ENCODE measurements at places on chromosomes 12 and 14. TPM values are rescaled to one million over a fixed set of nuclear protein-coding genes. Genes with fewer than 3 reads are reported as not detected.
A peak's percentile ranks its signal among the peaks of the same experiment; 100 is the strongest.

GRCh38 chr12:51225771-51226170, 7.9 kb upstream of the POU6F1 start:
- no peaks in the 10 kb centered on the region for H3K27me3 ChIP-seq
- H3K4me3 ChIP-seq, result no peak overlapping the region
- H3K36me3 ChIP-seq, result peaks cover 10% of the 10 kb centered on the region
- H3K4me1 ChIP-seq, result no peaks in the 10 kb centered on the region

- peaks cover 15% of the 10 kb centered on the region for H3K4me1 ChIP-seq
- H3K4me3 ChIP-seq, result peak overlapping the region; percentile 30
- H3K27me3 ChIP-seq, result peaks cover 100% of the 10 kb centered on the region
- no peak overlapping the region for H3K27ac ChIP-seq
- H3K36me3 ChIP-seq, result no peaks in the 10 kb centered on the region
- no peak for ATAC-seq
Observed at GRCh38 chr14:56809270-56810146, 771 bp downstream of the OTX2 start.

DNA sequence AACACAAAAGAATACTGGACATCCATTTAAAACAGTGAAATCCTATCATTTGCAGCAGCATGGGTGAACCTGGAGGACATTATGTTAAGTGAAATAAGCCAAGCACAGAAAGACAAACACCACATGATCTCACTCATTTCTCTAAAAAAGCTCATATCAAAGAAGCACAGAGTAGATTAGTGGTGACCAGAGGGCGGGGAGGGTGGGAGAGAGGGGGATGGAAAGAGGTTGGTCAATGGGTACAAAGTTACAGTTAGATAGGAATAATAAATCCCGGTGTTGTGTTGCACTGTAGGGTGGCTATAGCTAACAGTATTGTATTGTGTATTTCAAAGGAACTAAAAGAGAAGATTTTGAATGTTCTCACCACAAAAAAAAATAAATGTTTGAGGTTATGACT, 52.4 kb downstream of the DUSP6 start:
- no peak overlapping the region for H3K4me3 ChIP-seq
- H3K27me3 ChIP-seq, result no peaks in the 10 kb centered on the region
- H3K4me1 ChIP-seq, result no peaks in the 10 kb centered on the region
- no peak for ATAC-seq
- H3K36me3 ChIP-seq, result no peaks in the 10 kb centered on the region

- peaks cover 19% of the 10 kb centered on the region for H3K36me3 ChIP-seq
- H3K27ac ChIP-seq, result peak overlapping the region; percentile 11
- no peaks in the 10 kb centered on the region for H3K27me3 ChIP-seq
- no peak for ATAC-seq
- peaks cover 16% of the 10 kb centered on the region for H3K4me1 ChIP-seq
Observed at GRCh38 chr12:103819312-103819711, 21.7 kb downstream of the NT5DC3 start.

DNA sequence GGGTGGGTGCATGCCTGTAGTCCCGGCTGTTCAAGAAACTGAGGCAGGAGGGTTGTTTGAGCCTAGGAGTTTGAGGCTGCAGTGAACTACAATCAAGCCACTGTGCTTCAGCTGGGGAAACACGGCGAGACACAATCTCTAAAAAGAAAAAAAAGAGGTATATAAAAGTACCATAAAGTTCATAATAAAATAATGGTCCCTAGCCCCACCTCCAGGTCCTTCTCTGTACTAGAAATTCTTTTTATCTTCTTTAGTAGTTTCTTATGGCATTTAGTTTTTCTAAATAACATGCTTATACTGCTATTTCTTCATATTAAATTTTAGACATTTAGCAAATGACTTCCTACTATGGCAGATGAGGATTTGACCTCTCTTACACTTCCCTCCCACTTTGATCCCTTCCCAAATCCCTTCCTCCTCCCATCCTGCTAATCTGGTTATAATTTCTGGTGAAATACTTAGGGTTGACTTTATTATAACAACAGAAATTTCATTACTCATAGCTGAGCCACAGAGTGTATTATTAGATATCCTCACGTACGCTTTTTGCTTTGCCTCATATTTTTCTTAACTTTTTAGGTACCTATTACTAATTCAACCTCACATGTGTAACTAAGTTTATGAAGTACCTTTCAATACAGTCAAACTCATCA, 94.7 kb downstream of the SLC41A2 start:
- no peak overlapping the region for H3K4me3 ChIP-seq
- no peaks in the 10 kb centered on the region for H3K36me3 ChIP-seq
- H3K27ac ChIP-seq, result no peak overlapping the region

GRCh38 chr12:127925971-127926370, 341.0 kb upstream of the TMEM132C start:
- H3K4me1 ChIP-seq, result peaks cover 5% of the 10 kb centered on the region
- H3K4me3 ChIP-seq, result no peak overlapping the region
- H3K36me3 ChIP-seq, result no peaks in the 10 kb centered on the region

GRCh38 chr12:45504316-45505010, 225.0 kb upstream of the ARID2 start:
- no peaks in the 10 kb centered on the region for H3K4me1 ChIP-seq
- no peak overlapping the region for H3K27ac ChIP-seq
- no peak for ATAC-seq
- H3K4me3 ChIP-seq, result no peak overlapping the region

- no peaks in the 10 kb centered on the region for H3K27me3 ChIP-seq
- no peak overlapping the region for H3K4me3 ChIP-seq
- ATAC-seq, result no peak
- no peak overlapping the region for H3K27ac ChIP-seq
- no peaks in the 10 kb centered on the region for H3K36me3 ChIP-seq
Observed at GRCh38 chr14:20278414-20278813, 27.3 kb downstream of the TTC5 start.

DNA sequence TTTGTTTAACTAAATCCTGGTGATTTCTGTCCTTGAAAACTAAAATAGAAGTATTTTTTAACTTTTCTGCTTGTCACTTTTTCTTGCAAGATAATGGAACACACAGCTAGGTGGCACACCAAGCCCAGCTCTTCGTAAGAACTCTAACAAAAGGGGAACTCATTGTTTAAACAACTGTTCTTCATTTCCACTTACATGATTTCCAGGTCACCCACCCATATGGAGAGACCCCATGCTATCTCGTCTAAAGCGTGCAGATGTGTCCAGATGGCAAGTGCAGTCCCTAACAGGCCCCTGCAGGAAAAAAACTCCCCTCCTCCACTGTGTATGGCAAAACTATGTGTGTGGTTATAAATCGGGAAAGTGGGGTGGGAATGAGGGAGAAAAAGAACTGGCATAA, 43.3 kb upstream of the NT5DC3 start:
- no peak overlapping the region for H3K4me3 ChIP-seq
- H3K27ac ChIP-seq, result no peak overlapping the region
- H3K36me3 ChIP-seq, result no peaks in the 10 kb centered on the region
- ATAC-seq, result no peak
- H3K27me3 ChIP-seq, result no peaks in the 10 kb centered on the region
- H3K4me1 ChIP-seq, result no peaks in the 10 kb centered on the region

DNA sequence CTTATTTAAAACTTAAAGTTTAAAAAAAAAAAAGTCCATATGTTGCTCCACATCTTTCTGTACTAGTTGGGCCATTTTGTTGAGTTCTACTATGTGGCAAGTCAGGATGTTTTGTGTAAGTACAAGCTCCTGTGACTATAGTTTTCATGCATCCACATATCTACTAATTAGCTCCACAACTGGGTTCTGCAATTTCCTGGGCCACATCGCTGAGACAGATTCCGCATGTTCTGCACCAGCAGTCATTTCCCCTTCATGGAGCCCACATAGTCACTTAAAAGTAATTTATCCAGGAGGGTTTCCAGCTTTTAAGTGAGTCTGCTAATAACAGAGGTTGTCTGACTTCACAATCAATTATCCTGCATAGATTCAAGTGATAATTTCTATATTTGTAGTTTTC, 461.4 kb downstream of the ZFP36L1 start:
- no peak overlapping the region for H3K4me3 ChIP-seq
- no peak for ATAC-seq
- H3K27ac ChIP-seq, result no peak overlapping the region
- no peaks in the 10 kb centered on the region for H3K36me3 ChIP-seq
- H3K27me3 ChIP-seq, result no peaks in the 10 kb centered on the region
- no peaks in the 10 kb centered on the region for H3K4me1 ChIP-seq

The TMPRSS12 gene
- not detected for total RNA-seq

The CHPT1 gene
- total RNA-seq, result 50.4 TPM

The RNASE3 gene
- not detected for total RNA-seq

The HIGD1C gene
- not detected for total RNA-seq

The TEX52 gene
- not detected for total RNA-seq

The LALBA gene
- total RNA-seq, result not detected

The SIX1 gene
- 0.94 TPM for total RNA-seq
